ENCODE measurements at places on chromosomes 7 and 10.

GRCh38 chr10:53570221-53570620 is 797.6 kb upstream of the MBL2 start:
- DNase-seq, result no peak

DNA sequence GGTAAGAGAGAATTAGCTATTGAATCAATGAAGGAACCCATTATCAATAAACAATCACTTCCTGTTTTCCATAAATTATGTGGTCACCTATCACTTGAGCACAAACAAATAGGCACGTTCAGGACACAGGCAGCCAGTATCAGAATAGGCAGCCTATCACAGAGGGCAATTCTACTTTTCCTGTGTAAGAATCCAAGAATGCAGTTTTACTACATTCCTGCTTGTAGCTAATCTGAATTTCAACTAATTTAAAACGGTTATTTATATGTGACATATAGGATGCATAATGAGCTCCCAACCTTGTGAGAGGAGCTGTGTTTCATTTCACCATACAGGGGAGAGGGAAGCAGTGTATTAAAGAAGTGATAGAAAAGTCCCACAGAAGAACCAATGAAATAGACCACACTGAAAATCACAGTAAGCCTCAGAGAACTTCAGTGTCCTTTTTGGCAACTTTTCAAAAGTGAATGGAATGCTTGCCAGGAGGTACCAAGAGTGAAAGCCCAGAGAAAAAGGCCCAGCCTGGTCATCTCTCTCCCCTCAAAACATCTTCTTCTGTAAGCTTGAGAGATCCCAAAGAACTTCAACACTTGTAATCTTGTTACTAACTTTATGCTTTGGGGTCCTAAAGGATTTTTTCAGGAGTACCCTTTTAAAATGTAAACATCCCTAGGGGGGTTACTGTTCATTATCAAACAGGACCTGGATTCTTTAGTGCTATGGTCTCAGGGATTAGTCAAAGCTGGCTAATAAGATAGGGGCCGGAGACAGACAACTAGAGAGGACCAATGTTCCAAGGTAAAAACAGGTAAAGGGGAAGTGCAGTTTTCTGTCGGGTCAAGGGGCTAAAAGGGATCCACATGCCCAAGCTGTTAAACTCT is 1.3 kb downstream of the IMMP2L start:
- no peak for DNase-seq

- peak; percentile 57 for DNase-seq
Observed at GRCh38 chr7:128398016-128398840, 11.6 kb downstream of the IMPDH1 start.

DNA sequence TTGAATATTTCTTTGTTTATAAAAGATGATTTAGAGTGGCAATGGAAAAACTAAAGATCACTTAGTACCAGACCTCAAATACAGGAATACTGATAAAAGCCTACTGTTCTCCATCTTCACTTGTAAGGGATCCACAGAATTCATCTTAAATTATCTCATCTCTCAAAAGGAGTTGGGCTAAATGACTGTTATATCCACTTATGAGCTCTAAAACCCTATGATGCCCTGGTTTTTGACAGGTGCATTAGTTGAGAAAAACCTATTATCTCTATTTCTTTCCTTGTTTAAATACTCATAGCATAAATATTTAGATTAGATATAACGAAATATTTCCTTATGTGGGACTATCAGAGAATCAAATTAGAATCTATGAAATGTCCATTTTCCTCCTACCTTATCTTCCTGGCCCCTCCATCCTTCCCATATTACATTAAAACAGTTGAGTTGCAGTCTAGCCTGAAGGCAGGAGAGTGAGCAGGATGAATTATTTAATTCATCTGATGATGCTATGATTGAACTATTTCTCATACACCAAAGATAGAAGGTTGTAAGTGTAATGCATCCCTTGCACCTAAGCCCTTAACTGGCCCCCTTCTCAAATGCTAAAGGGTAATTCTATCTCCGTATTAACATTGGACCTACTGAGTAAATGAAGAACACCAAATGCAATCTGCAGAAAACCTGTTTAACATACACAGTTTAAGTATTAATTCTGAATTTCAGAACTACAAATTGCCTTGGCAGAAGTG is 29.7 kb downstream of the PPP3CB start:
- no peak for DNase-seq

- DNase-seq, result no peak
Observed at GRCh38 chr7:18513343-18513742, 17.8 kb downstream of the HDAC9 start.

DNA sequence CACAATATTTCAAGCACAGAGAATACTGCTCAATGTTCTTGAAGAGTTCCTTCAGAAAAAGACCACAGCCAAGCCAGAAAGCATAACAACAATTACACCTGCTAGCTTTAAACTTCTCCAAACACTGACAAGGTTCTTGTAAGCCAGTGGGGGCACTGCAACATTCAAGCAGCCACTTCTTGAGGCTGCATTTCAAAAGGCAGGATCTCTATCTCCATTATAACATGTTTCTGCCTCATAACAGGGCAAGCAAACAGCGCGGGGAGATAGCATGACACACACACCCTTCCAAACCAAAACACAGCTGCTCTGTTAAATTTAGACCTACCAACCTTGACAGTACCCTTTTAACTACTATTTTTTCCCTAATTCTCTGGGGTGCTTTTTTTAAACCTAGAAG is 30.8 kb downstream of the CHCHD3 start:
- no peak for DNase-seq

GRCh38 chr10:85643171-85643844 is 723.3 kb downstream of the GRID1 start:
- DNase-seq, result no peak

Measured in uterus (tissue), 4 donors.